ENCODE measurements at places on chromosomes 1 and 21.

DNA sequence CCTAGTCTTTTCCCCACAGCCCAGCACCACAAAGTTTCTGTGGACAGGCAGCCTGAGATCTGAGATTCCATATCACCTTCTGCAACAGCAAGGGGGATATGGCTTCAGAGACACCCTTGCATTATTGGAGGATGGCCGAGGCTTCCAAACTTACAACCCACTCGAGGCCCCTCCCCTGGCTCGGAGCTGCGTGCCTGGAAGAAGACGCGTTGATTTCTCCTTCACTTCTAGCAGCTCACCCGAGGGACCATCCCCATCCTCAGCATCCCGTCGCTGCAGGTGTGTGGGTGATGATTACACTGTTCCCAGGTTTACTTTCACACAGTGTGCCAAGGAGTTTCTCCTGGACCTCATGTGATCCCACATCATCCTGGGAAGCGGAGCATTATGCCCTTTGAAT lies 277.9 kb downstream of the MATN1 start:
- no peaks in the 10 kb centered on the region for H3K36me3 ChIP-seq
- no peak overlapping the region for H3K4me3 ChIP-seq
- H3K27me3 ChIP-seq = peaks cover 4% of the 10 kb centered on the region
- H3K27ac ChIP-seq = no peak overlapping the region

- H3K36me3 ChIP-seq = no peaks in the 10 kb centered on the region
- peaks cover 6% of the 10 kb centered on the region for H3K27me3 ChIP-seq
- H3K4me3 ChIP-seq = no peak overlapping the region
- no peak overlapping the region for H3K27ac ChIP-seq
- no peak for DNase-seq
- H3K4me1 ChIP-seq = no peaks in the 10 kb centered on the region
These were observed 58.1 kb upstream of the TMEM51 start for GRCh38 chr1:15095496-15095875.

- H3K4me3 ChIP-seq = no peak overlapping the region
- no peaks in the 10 kb centered on the region for H3K27me3 ChIP-seq
- H3K4me1 ChIP-seq = no peaks in the 10 kb centered on the region
- H3K27ac ChIP-seq = no peak overlapping the region
- DNase-seq = no peak
These were observed 114.1 kb downstream of the SIM2 start for GRCh38 chr21:36813052-36813451.

- H3K36me3 ChIP-seq = no peaks in the 10 kb centered on the region
- H3K27me3 ChIP-seq = no peaks in the 10 kb centered on the region
These were observed 102.3 kb upstream of the TMPRSS2 start for GRCh38 chr21:41610042-41610839.

DNA sequence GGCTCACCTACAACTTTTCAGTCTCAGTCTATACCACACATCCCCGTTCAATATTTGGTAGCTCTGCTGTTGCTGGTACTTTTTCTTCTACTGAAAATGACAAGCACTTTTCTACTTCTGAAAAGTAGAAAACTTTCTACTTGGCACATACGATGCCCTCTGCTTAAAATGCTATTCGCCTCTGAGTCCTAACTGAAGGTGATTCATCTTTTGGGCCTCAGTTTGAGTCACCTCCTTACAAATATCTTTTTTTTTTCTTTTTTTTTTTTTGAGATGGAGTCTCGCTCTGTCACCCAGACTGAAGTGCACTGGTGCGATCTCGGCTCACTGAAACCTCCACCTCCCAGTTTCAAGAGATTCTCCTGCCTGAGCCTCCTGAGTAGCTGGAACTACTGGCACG lies 136.0 kb upstream of the CYYR1 start:
- no peak overlapping the region for H3K4me3 ChIP-seq
- H3K27me3 ChIP-seq = no peaks in the 10 kb centered on the region
- DNase-seq = no peak
- H3K27ac ChIP-seq = no peak overlapping the region

GRCh38 chr1:47388891-47389238 lies 27.2 kb upstream of the FOXE3 start:
- H3K4me3 ChIP-seq = no peak overlapping the region
- peak; percentile 67 for DNase-seq
- no peaks in the 10 kb centered on the region for H3K36me3 ChIP-seq
- H3K27me3 ChIP-seq = no peaks in the 10 kb centered on the region
- no peak overlapping the region for H3K27ac ChIP-seq
- H3K4me1 ChIP-seq = no peaks in the 10 kb centered on the region

DNA sequence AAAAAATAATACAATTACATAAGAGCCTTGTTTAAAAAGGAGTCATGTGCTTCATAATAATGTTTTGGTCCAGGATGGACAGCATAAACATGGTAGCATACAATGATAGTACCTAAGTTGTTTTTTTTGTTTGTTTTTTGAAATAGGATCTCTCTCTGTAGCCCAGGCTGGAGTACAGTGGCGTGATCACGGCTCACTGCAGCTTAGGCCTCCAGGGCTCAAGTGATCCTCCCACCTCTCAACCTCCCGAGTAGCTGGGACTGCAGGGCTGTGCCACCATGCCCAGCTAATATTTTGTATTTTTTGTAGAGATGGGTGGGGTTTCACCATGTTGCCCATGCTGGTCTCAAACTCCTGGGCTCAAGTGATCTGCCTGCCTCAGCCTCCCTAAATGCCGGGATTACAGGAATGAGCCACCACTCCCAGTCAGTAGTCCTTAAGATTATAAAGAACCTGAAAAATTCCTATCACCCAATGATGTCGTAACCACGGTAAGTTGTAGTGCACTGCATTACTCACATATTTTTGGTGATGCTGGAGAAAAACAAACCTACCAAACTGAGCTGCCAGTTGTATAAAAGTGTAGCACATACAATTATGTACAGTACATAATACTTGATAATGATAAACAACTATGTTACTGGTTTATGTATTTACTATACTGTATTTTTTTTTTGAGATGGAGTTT lies 22.4 kb upstream of the RCOR3 start:
- no peaks in the 10 kb centered on the region for H3K4me1 ChIP-seq
- DNase-seq = no peak
- no peak overlapping the region for H3K4me3 ChIP-seq
- no peak overlapping the region for H3K27ac ChIP-seq
- no peaks in the 10 kb centered on the region for H3K27me3 ChIP-seq
- H3K36me3 ChIP-seq = no peaks in the 10 kb centered on the region

GRCh38 chr1:44353604-44354003 lies 1.5 kb downstream of the ERI3 start:
- H3K36me3 ChIP-seq = no peaks in the 10 kb centered on the region
- no peak for DNase-seq
- H3K27me3 ChIP-seq = no peaks in the 10 kb centered on the region

GRCh38 chr1:153833171-153833570 lies 58.0 kb downstream of the SLC27A3 start:
- H3K27ac ChIP-seq = no peak overlapping the region
- no peak overlapping the region for H3K4me3 ChIP-seq
- no peak for DNase-seq
- no peaks in the 10 kb centered on the region for H3K4me1 ChIP-seq
- no peaks in the 10 kb centered on the region for H3K27me3 ChIP-seq
- peaks cover under 1% of the 10 kb centered on the region for H3K36me3 ChIP-seq

GRCh38 chr1:76433526-76433925 lies 359.0 kb downstream of the ST6GALNAC3 start:
- no peak overlapping the region for H3K27ac ChIP-seq
- H3K36me3 ChIP-seq = no peaks in the 10 kb centered on the region
- H3K4me1 ChIP-seq = no peaks in the 10 kb centered on the region
- no peak for DNase-seq

DNA sequence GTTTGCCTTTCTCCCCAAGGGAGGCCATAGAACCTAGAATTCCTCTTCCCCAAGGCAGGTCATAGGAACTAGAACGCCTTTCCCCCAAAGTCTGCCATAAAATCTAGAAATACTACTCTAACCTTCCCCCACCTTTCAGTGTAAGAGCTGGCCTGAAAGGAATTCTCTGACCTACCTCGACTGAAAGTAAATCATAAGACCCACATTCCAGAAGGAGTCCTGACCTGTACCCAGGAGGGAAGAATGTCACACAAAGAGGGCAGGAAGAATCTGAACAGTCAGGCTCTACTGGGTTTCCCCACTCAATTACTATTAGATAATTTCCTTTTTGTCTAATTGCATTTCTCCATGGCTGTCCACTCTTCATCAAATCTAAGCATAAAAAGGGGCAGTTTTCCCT lies 5.7 kb upstream of the ATG4C start:
- no peaks in the 10 kb centered on the region for H3K4me1 ChIP-seq
- no peak for DNase-seq
- H3K27ac ChIP-seq = no peak overlapping the region
- H3K27me3 ChIP-seq = no peaks in the 10 kb centered on the region

DNA sequence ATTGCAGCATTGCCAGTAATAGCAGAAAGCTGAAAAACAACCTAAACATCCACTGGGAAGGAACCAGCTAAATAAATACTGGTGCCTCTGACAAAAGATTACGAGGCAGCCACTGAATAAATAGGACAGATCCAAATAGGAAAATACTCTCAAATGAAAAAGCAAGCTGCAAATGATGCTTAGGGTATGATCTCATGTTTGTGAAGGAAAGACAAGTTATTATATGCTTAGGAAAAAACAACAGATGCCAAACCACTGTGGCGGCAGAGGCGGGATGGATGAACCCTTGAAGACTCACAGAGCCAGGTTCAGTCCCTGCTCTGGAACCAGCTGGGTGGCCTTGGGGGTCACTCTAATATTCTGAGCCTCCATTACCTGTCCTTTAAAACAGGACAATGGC lies 41.6 kb downstream of the MATN1 start:
- DNase-seq = peak; percentile 41
- peak overlapping the region; percentile 42 for H3K27ac ChIP-seq
- H3K27me3 ChIP-seq = peaks cover 24% of the 10 kb centered on the region
- no peaks in the 10 kb centered on the region for H3K36me3 ChIP-seq

GRCh38 chr1:232992227-232992626 lies 41.8 kb downstream of the NTPCR start:
- H3K27ac ChIP-seq = no peak overlapping the region
- DNase-seq = no peak
- no peaks in the 10 kb centered on the region for H3K27me3 ChIP-seq
- H3K4me3 ChIP-seq = no peak overlapping the region
- H3K4me1 ChIP-seq = no peaks in the 10 kb centered on the region

- H3K4me3 ChIP-seq = no peak overlapping the region
- H3K27ac ChIP-seq = no peak overlapping the region
These were observed 1004.9 kb upstream of the NCAM2 start for GRCh38 chr21:19993268-19993667.

GRCh38 chr1:172107316-172107975 lies 266.1 kb downstream of the DNM3 start:
- H3K36me3 ChIP-seq = no peaks in the 10 kb centered on the region
- no peak overlapping the region for H3K27ac ChIP-seq
- no peaks in the 10 kb centered on the region for H3K27me3 ChIP-seq
- no peak overlapping the region for H3K4me3 ChIP-seq

DNA sequence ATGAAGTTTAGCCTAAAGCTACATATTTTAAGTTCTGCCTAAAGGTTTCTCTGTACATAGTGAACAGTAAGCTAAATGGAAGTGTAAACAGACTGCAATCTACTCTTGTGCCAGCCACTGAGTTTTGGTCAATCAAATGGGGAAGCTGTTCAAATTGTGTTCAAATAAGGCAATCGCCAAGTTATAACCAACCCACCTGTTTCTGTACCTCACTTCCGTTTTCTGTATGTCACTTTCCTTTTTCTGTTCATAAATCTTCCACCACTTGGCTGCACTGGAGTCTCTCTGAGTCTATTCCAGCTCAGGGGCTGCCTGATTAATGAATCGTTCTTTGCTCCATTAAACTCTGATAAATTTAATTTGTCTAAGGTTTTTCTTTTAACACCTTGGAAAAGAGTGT lies 10.8 kb upstream of the THEM4 start:
- H3K27ac ChIP-seq = no peak overlapping the region
- H3K27me3 ChIP-seq = no peaks in the 10 kb centered on the region
- no peaks in the 10 kb centered on the region for H3K36me3 ChIP-seq
- no peak for DNase-seq

- no peak overlapping the region for H3K27ac ChIP-seq
- no peaks in the 10 kb centered on the region for H3K4me1 ChIP-seq
- no peaks in the 10 kb centered on the region for H3K36me3 ChIP-seq
- no peak for DNase-seq
- no peak overlapping the region for H3K4me3 ChIP-seq
- no peaks in the 10 kb centered on the region for H3K27me3 ChIP-seq
These were observed 199.7 kb downstream of the GRIK3 start for GRCh38 chr1:36834586-36834985.

- H3K36me3 ChIP-seq = no peaks in the 10 kb centered on the region
- no peak overlapping the region for H3K4me3 ChIP-seq
- H3K27ac ChIP-seq = no peak overlapping the region
- H3K4me1 ChIP-seq = no peaks in the 10 kb centered on the region
- DNase-seq = no peak
- H3K27me3 ChIP-seq = peaks cover 95% of the 10 kb centered on the region
These were observed 10.5 kb upstream of the PLCH2 start for GRCh38 chr1:2465371-2466269.

- no peaks in the 10 kb centered on the region for H3K36me3 ChIP-seq
- H3K4me3 ChIP-seq = no peak overlapping the region
- no peak overlapping the region for H3K27ac ChIP-seq
- no peaks in the 10 kb centered on the region for H3K27me3 ChIP-seq
These were observed 732.3 kb downstream of the NCAM2 start for GRCh38 chr21:21730512-21730911.

DNA sequence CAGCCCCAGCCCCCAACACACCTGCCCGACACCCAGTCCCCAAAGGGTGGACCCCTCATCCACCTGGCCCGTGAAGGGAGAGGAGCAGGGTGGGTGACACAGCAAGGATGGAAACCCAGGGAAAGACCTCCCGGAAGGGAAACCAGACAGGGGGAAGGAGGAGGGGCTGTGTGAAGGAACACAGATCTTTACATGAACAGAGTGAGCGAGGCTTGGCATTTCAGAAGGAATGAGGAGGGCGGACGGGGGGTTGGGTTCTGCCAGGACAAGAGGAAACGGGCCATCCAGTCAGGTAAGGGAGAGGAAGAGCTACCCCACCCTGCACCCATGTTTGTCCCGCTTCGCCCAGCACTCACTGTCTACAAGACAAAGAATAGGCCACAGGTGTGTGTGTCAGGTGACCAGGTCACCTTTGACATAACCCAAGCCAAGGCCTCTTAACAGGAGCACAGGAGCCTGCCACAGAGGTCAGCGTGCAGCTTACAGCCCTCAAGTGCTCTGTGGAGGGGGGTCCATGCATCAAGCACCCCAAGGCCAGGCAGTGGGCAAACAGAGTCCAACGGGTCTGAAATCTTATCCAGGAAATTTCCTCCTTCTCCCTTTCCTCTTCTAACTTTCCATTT lies 18.0 kb upstream of the PRDM15 start:
- no peak overlapping the region for H3K4me3 ChIP-seq
- peaks cover 14% of the 10 kb centered on the region for H3K36me3 ChIP-seq
- DNase-seq = peak; percentile 49
- no peak overlapping the region for H3K27ac ChIP-seq
- H3K27me3 ChIP-seq = no peaks in the 10 kb centered on the region

GRCh38 chr21:43740497-43741156 lies 21.7 kb downstream of the PDXK start:
- peaks cover 2% of the 10 kb centered on the region for H3K36me3 ChIP-seq
- H3K27ac ChIP-seq = peak overlapping the region; percentile 63
- DNase-seq = peak; percentile 79
- H3K27me3 ChIP-seq = no peaks in the 10 kb centered on the region
- no peak overlapping the region for H3K4me3 ChIP-seq

DNA sequence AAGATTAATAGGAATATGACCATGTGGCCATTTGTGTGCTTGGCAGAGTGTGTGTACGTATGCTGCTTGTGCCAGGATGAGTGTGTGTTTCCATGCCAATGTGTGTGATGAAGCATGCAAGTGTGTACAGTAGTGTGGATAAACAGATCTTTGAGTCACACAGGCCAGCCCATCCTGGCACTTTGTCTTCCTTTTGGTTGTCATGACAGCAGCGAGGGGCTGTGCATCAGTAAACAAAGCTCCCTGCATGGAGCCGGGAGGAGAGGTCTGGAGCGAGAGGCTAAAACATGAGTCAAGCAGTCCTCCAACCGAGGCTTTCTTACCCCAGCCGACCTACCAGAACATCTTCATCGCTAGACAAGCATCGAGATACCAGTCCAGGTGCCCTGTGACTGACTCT lies 221.2 kb downstream of the CACNA1E start:
- H3K4me1 ChIP-seq = no peaks in the 10 kb centered on the region
- no peak for DNase-seq

Data from sigmoid colon (tissue), 7 donors.